ENCODE measurements at places on chromosomes 4 and X.

DNA sequence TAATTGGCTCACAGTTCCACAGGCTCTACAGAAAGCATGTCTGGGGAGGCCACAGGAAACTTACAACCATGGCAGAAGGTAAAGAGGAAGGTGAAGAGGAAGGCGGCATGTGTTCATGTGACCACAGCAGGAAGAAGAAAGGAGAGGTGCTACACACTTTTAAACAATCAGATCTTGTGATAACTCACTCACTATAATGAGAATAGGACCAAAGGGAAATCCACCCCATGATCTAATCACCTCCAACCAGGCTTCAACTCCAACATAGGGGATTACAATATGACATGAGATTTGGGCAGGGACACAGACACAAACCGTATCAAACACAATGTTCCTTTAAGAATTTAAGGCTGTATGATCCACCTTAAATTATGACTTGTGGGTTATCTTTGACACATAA is 10.5 kb upstream of the PGM2 start:
- no peak for DNase-seq

- no peak for DNase-seq
Measured at GRCh38 chr4:152064753-152065152, 303.9 kb upstream of the GATB start.

DNA sequence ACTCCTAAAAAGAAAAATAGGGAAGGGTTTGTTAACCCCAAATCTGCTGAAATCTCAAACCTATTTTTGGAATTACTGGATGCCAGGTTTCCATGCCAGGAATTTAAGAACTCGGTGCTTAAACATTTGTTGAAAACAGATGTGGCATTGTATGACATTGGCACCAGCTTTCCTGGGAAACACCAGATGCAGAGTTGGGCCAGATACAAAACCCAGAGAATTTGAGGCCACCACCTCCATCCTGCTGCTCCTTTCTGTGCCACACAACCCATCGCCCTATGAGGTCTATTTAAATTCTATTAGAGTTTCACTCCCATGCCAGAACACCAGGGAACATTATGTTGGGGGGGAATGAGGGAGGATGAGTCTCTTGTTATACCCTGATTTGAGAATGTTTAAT is 71.7 kb downstream of the ARAP2 start:
- no peak for DNase-seq

- peak; percentile 32 for DNase-seq
Measured at GRCh38 chr4:75841641-75842520, 60.4 kb downstream of the PPEF2 start.

GRCh38 chrX:14026121-14026520 is 3.6 kb downstream of the GEMIN8 start:
- no peak for DNase-seq

GRCh38 chr4:16461362-16461761 is 235.1 kb upstream of the TAPT1 start:
- DNase-seq = no peak

- no peak for DNase-seq
Measured at GRCh38 chr4:40536032-40536431, 93.6 kb downstream of the RBM47 start.

DNA sequence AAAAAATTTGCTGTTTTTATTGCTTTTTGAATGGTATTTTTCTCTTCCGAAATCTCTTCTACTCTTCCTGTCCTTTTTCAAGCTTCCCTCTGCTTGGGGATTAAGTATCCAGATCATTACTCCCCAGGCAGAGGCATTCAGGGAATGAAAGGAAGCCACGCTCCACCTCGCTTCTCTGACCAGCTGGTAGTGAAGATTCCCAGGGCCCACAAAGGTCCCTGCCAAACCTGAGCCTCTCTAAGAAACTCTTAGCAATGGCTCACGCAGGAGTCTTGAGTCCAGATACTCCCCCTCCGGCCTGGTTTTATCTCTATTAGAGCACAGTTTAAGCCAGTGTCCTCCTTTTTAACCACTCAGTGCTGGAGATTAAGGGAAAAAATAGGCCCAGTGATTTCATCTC is 51.4 kb upstream of the SOD3 start:
- no peak for DNase-seq
